ENCODE measurements at places on chromosomes 16 and 17. TPM values are rescaled to one million over a fixed set of nuclear protein-coding genes. Genes with fewer than 3 reads are reported as not detected.

ZNF205 gene
- total RNA-seq = 21.1 TPM

TUBG2 gene
- total RNA-seq = 17.7 TPM

SLC38A7 gene
- 44.5 TPM for total RNA-seq

ABCA10 gene
- total RNA-seq = 5.0 TPM

SGCA gene
- total RNA-seq = 2.4 TPM

ACSM5 gene
- total RNA-seq = not detected

Measured in hair follicle dermal papilla cell (primary cell).